ENCODE measurements at places on chromosomes 1 and 21.

DNA sequence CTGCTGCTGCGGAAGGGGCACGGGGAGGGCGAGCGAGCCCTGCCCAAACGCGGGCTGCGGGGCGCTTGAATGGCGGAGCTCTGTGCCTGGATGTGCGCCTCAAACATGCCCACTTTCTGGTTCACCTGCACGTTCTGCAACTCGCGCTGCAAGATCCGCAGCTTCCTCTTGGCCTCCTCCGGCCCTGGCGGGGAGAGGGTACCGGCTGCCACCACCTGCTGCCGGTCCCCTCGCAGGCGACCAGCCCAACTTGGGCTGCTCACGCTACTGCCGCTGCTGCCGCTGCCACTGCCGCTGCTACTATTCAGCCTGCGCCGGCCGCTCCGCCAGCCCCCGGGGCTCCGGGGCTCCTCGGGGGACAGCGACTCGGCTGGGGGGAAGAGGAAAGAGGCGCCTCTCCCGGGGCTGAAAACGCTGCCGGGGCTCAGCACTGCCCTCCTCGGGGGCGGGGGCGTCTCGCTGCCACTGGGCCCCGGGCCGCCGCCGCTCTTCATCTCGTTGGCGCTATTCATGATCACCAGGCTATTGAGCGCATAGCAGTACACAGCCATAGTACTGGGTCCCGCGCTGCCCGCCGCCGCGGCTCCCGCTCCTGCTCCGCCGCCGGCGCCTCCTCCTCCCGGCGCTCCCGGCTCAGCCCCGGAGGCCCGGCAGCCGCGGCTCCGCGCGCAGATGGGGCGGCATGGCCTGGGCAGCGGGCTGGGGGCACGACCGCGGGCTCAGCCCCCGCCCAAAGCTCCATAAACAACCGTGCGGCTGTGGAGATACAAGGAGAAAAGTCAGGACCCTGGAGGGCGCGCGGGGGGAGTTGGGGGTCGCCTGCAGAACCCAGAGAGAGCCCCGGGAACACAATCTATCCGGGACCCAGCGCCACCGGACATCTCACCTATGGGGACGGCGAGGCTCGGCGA lies 1.9 kb downstream of the ITPKB start:
- H3K36me3 ChIP-seq: peaks cover 11% of the 10 kb centered on the region
- DNase-seq: peak; percentile 42
- H3K27me3 ChIP-seq: no peaks in the 10 kb centered on the region
- H3K27ac ChIP-seq: peak overlapping the region; percentile 97
- H3K4me1 ChIP-seq: peaks cover 35% of the 10 kb centered on the region

GRCh38 chr1:162422662-162423375 lies 10.9 kb upstream of the SH2D1B start:
- H3K36me3 ChIP-seq: peaks cover 2% of the 10 kb centered on the region
- H3K4me3 ChIP-seq: no peak overlapping the region
- no peak for DNase-seq
- H3K4me1 ChIP-seq: no peaks in the 10 kb centered on the region
- H3K27ac ChIP-seq: no peak overlapping the region

- no peaks in the 10 kb centered on the region for H3K27me3 ChIP-seq
- peaks cover 5% of the 10 kb centered on the region for H3K36me3 ChIP-seq
- no peak for DNase-seq
- no peak overlapping the region for H3K4me3 ChIP-seq
Observed at GRCh38 chr1:180484490-180484889, 17.9 kb downstream of the ACBD6 start.

DNA sequence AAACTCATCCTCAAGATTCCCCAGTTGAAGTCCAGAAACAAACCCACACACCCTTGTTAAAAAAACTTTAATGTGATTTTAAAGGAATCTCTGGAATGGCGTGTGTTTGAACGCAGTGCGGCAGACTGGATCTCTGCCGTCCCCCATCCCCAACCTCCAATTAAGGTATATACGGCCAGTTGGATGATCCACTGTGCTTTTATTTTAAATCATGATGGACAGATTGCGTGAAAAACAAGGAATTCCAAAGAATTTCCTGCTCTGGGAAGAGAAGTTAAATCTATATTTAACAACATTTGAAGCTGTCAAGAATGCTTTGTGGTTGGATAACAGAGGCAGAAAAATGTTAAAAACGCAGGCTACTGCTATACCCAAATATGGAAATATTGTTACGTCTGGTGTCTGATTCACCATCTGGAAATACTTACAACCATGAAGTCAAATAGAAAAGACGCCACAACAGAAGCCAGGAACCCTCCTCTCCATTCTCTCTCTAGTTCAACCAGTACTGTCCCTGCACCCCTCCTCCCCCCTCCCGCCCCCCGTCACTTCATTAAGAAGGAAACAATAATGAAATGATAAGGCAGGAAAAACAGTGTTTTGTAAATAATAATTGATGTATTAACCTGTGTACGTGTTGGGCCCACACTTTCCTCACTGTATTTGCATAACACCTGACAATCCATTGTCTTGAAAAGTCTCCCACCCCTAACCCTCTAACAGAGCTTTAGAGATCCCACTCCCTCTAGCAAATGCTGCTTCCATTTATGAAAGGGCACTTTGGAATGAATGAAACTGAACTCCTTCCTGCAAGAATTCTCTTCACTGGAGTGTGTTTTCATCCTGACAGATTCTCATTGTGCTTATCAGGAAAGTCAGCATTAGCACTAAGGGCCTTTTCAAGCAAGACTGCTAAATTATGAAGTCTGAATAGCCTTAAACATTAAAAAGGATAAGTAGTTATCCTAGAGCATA lies 2.0 kb upstream of the CCN1 start:
- H3K4me1 ChIP-seq: peaks cover 18% of the 10 kb centered on the region
- peaks cover 75% of the 10 kb centered on the region for H3K27me3 ChIP-seq
- no peak for DNase-seq
- H3K4me3 ChIP-seq: no peak overlapping the region

DNA sequence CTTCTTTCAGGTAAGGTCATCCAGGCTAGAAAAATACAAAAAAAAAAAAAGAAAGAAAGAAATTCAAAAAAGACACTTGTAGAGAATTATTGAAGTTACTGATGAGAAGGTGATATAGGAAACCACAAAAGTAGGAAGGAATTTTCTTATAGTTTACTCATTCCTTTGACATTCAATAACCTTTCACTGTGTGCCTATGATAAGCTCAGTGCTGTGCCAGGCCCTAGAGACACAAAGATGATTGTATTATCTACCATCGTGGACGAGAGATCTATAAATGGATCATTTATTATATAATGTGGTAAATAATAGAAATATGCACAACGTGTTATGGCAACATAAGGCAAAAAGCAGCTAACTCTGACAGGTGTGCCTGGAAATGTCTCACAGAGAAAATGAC lies 109.6 kb upstream of the NGF start:
- no peak overlapping the region for H3K27ac ChIP-seq
- DNase-seq: no peak
- no peak overlapping the region for H3K4me3 ChIP-seq
- H3K4me1 ChIP-seq: no peaks in the 10 kb centered on the region
- H3K27me3 ChIP-seq: peaks cover 17% of the 10 kb centered on the region

DNA sequence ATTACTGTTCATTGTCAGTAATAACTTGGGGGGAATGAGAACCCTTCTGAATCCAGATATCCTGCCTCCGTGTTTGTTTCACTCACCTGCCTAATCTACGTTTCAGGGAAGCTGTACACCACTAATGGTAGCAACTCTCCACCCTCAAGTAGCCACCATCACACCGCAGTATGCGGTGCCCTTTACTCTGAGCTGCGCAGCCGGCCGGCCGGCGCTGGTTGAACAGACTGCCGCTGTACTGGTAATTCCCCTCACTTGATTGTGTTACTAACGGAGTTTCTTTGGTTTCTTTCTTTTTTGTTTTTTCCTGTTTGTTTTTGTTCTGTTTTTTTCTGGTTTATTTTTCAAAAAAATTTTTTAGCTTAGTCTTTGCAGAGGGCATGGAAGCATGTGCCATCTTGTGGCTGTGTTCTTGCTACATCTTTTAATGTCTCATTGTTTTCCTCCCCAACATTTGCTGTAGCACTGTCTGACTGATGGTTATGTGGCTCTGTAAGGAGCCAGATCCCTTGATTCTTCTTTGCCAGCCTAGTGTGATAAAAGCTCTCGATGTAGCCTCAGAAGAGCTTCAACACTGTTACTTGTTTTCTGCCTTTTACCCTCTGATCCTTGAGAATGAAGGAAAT lies 15.9 kb upstream of the OLFML3 start:
- DNase-seq: no peak
- peaks cover 24% of the 10 kb centered on the region for H3K36me3 ChIP-seq
- H3K4me3 ChIP-seq: peak overlapping the region; percentile 25
- peak overlapping the region; percentile 85 for H3K27ac ChIP-seq
- peaks cover 18% of the 10 kb centered on the region for H3K4me1 ChIP-seq

GRCh38 chr1:211830055-211830327 lies 572 bp downstream of the LPGAT1 start:
- peak overlapping the region; percentile 97 for H3K4me3 ChIP-seq
- H3K4me1 ChIP-seq: peaks cover 45% of the 10 kb centered on the region
- DNase-seq: no peak

DNA sequence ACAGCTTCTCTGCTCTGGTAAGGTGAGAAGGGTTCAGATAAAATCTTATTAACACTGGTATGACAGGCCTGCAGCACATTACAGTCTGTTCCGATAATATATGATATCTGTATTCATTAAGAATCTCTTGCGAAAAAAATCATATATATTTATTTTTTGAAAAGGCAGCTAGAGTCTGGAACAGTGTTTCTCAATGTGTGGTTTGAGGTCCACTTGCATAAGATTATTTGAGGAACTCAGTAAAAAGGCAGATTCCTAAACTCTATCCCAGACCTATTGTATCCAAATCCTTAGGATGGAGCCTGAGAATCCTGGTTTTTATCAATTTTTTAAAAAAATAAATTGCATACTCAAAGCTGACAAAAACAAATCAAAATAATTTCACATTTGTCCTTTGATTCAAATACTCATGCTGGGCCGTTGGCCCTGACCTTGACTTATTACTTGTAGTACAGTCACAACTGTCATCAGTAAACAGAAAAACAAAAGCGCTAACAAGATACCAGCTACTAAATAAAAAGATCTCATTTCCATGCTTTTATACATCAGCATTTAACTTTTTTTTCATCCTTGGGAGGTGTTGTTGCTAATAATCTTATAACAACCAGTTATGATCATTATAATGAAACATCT lies 60.6 kb downstream of the RGS2 start:
- peaks cover 10% of the 10 kb centered on the region for H3K27me3 ChIP-seq
- H3K4me3 ChIP-seq: no peak overlapping the region
- DNase-seq: no peak
- H3K4me1 ChIP-seq: no peaks in the 10 kb centered on the region
- H3K36me3 ChIP-seq: no peaks in the 10 kb centered on the region

- H3K4me3 ChIP-seq: no peak overlapping the region
- no peak overlapping the region for H3K27ac ChIP-seq
- no peaks in the 10 kb centered on the region for H3K36me3 ChIP-seq
- peaks cover 22% of the 10 kb centered on the region for H3K27me3 ChIP-seq
Observed at GRCh38 chr1:63127376-63127775, 195.0 kb upstream of the FOXD3 start.

GRCh38 chr21:38440746-38441145 lies 57.5 kb downstream of the ERG start:
- no peak for DNase-seq
- no peak overlapping the region for H3K4me3 ChIP-seq
- H3K36me3 ChIP-seq: peaks cover 2% of the 10 kb centered on the region

GRCh38 chr1:76587212-76587611 lies 280.1 kb upstream of the ST6GALNAC5 start:
- H3K27ac ChIP-seq: no peak overlapping the region
- no peak for DNase-seq
- peaks cover 7% of the 10 kb centered on the region for H3K27me3 ChIP-seq
- H3K4me3 ChIP-seq: no peak overlapping the region

DNA sequence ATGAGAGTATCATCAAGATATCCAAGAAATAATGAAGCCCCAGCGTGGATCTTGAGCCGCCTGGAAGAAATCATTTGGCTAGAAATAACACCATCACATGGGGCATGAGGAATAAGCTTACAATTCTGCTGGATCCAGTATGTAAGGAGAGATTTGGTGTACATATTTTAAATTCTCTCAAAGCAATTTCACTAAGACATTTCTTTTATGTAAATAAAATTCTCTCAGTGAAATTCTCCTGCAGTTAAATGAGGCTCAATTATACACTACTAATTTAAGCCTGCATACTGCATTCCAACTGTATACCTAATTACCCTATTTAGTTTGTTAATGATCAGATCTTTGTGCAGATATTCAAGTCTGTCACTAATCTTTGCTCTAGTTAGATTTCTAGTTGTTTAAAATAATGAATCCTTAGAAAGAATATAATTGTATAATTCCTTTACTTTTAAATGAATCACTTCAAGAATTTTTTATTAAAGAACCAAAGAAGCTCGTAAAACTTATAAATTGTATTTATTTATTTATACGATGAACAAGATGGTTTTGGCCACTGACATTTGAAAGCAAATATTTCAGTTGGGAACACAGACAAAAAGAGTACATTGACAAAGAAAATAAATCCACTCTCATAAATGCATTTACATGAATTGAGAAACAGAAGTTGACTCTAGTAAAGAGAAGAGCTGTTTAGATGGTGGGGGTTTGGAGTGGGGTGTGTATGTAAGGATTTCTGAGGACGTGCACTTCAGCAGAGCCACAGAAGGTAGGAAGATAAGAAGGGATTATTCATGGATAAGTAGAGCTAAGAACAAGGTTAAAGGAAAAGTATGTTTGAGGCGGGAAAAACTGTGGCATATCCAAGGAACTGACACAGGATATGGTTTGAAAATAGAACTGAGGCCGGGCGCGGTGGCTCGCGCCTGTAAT lies 466.8 kb downstream of the DSCAM start:
- H3K27me3 ChIP-seq: no peaks in the 10 kb centered on the region
- H3K4me3 ChIP-seq: no peak overlapping the region
- DNase-seq: no peak
- no peaks in the 10 kb centered on the region for H3K4me1 ChIP-seq
- no peaks in the 10 kb centered on the region for H3K36me3 ChIP-seq
- no peak overlapping the region for H3K27ac ChIP-seq

DNA sequence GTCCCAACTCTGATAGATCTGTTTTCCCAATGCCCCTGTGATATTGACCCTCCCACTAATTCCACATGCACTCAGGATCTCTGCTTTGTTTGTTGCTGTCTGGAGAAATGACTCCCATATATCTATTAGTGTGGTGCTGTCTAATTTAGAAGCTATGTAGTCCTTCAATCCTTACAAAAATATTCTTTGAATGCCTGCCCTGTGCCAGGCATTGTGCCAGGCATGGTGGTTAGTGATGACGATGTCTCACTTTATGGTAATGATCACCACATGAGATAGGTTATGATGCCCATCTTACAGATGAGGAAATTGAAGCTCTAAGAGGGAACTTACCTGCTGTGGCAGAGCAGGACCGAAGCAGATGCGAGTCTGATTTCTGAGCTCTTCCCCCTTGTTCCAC lies 12.9 kb downstream of the MYOG start:
- DNase-seq: no peak
- H3K4me1 ChIP-seq: peaks cover 23% of the 10 kb centered on the region
- H3K27ac ChIP-seq: no peak overlapping the region
- peaks cover 60% of the 10 kb centered on the region for H3K27me3 ChIP-seq
- peaks cover 15% of the 10 kb centered on the region for H3K36me3 ChIP-seq
- no peak overlapping the region for H3K4me3 ChIP-seq

GRCh38 chr1:197178998-197179397 lies 32.5 kb upstream of the ASPM start:
- peaks cover 2% of the 10 kb centered on the region for H3K36me3 ChIP-seq
- H3K4me3 ChIP-seq: no peak overlapping the region
- no peak for DNase-seq
- no peaks in the 10 kb centered on the region for H3K27me3 ChIP-seq
- peaks cover 8% of the 10 kb centered on the region for H3K4me1 ChIP-seq

GRCh38 chr21:35732788-35733187 lies 327.5 kb downstream of the SETD4 start:
- H3K4me1 ChIP-seq: no peaks in the 10 kb centered on the region
- H3K4me3 ChIP-seq: no peak overlapping the region
- peaks cover 43% of the 10 kb centered on the region for H3K27me3 ChIP-seq
- no peak for DNase-seq

GRCh38 chr1:34827341-34827941 lies 32.1 kb downstream of the SMIM12 start:
- H3K27me3 ChIP-seq: no peaks in the 10 kb centered on the region
- peaks cover 1% of the 10 kb centered on the region for H3K36me3 ChIP-seq
- H3K4me3 ChIP-seq: no peak overlapping the region
- H3K4me1 ChIP-seq: peaks cover 9% of the 10 kb centered on the region
